Cardiac muscle cell (in vitro differentiated cells and primary cell): ENCODE measurements at places on chromosomes 7 and 10. TPM values are rescaled to one million over a fixed set of nuclear protein-coding genes. Genes with fewer than 3 reads are reported as not detected.

DNA sequence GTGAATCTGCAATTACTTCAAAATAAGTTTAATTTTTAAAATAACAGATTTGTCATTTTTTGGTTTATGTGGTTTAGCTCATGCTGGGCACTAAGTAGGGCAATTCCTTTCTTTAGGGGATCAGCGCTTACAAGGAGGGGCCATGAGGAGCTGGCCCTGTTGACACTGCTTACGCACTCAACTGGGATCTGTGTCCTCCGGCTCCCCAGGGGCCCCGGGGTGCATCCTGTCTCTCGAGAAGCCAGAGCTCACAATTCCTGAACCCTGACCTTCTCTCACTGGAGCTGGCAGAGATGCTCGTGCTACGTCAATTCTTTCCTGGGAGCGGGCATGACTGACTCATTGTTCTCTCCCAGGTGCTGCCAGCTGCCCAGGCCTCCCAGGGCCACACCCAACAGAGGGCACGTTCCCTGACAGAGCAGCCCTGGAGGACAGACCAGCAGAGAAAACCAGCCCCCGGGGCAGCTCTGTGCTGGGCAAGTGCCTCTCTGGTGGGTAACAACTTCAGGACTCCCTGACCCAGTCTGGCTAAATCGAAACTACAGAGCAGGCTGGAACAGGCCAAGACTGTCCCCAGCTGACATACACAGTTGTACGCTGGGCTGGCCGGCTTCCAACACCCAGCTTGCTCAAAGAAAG lies 36.8 kb downstream of the CTBP2 start:
- no peaks in the 10 kb centered on the region for H3K27me3 ChIP-seq
- no peak overlapping the region for H3K4me3 ChIP-seq
- no peaks in the 10 kb centered on the region for H3K36me3 ChIP-seq
- no peak for DNase-seq
- H3K4me1 ChIP-seq: peaks cover 23% of the 10 kb centered on the region

DNA sequence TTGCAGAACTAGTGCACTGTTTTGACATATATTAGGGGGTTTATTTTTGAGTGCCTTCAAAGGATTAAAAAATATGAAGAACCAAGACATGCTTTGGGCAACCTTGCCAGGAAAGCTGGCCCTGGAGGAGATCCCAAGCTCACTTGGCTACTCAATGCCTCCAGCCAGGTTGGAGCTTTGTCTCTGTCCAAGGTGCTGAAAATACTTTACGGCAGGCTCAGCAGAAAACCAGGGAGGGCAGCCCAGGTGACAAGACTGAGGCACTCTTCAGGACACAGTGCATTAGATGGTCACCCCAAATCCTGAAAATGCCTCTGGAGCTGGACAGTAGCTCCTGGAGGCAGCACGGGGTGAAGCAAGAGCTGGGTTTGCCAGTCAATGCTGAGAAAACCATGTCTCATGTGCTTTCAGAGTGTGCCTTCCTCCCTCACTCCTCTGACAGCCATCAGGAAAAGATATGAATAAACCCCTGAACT lies 5.8 kb upstream of the KCNH2 start:
- no peaks in the 10 kb centered on the region for H3K27me3 ChIP-seq
- DNase-seq: peak; percentile 41
- no peak overlapping the region for H3K27ac ChIP-seq
- H3K36me3 ChIP-seq: no peaks in the 10 kb centered on the region
- no peak overlapping the region for H3K4me3 ChIP-seq
- H3K4me1 ChIP-seq: peaks cover 27% of the 10 kb centered on the region

GRCh38 chr10:120521880-120522279 lies 64.9 kb downstream of the PLPP4 start:
- no peak overlapping the region for H3K27ac ChIP-seq
- no peaks in the 10 kb centered on the region for H3K4me1 ChIP-seq
- no peak for DNase-seq
- H3K27me3 ChIP-seq: no peaks in the 10 kb centered on the region

GRCh38 chr7:130891254-130892094 lies 157.5 kb upstream of the KLF14 start:
- H3K27me3 ChIP-seq: no peaks in the 10 kb centered on the region
- H3K4me3 ChIP-seq: no peak overlapping the region
- no peaks in the 10 kb centered on the region for H3K36me3 ChIP-seq
- no peak overlapping the region for H3K27ac ChIP-seq
- no peak for DNase-seq

DNA sequence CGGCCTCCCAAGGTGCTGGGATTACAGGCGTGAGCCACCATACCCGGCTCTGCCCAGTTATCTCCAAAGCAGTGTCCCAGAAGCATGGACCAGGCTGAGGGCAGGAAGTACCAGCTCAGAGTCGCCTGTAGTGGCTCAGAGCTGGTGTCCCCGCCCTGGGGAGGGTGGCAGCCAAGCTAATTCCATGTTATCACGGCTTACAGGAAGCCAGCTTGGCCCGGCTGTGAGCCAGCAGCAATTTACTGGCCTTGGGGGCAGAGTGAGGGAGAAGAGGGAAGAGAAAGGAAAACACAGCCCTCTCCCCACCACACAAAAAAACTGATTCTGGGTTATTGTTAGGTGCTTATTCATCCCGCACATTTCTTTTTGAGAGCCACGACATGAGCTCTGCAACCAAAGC lies 88.1 kb downstream of the HIP1 start:
- DNase-seq: no peak
- no peak overlapping the region for H3K4me3 ChIP-seq
- H3K36me3 ChIP-seq: no peaks in the 10 kb centered on the region
- no peak overlapping the region for H3K27ac ChIP-seq
- H3K27me3 ChIP-seq: no peaks in the 10 kb centered on the region

DNA sequence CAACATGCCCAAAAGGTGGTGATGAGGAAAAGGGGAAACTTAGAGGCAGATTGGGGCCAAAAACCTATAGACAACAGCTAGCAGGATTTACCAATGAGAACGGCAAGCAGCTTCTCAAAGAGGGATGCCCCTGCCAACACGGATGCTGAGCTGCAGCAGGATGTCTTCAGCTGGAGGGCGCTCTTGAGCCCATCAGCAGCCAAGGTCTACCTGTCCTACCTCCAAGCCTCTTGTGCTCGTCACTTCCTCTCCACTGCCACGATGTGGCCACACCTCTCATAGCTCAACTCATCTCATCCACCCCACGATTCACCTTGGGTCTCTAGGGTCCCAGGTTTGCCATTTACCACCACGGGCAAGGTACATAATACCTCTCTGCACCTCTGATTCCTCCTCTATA lies 36.5 kb downstream of the DLG5 start:
- DNase-seq: no peak
- no peak overlapping the region for H3K4me3 ChIP-seq
- peaks cover 36% of the 10 kb centered on the region for H3K4me1 ChIP-seq
- H3K27ac ChIP-seq: no peak overlapping the region

ATAD1 gene
- total RNA-seq: 41.6 and 47.4 TPM in 2 replicates

GRM3 gene
- not detected in 2 replicates for total RNA-seq

LBX1 gene
- not detected in 2 replicates for total RNA-seq
